ENCODE measurements at places on chromosomes 5 and 9.

DNA sequence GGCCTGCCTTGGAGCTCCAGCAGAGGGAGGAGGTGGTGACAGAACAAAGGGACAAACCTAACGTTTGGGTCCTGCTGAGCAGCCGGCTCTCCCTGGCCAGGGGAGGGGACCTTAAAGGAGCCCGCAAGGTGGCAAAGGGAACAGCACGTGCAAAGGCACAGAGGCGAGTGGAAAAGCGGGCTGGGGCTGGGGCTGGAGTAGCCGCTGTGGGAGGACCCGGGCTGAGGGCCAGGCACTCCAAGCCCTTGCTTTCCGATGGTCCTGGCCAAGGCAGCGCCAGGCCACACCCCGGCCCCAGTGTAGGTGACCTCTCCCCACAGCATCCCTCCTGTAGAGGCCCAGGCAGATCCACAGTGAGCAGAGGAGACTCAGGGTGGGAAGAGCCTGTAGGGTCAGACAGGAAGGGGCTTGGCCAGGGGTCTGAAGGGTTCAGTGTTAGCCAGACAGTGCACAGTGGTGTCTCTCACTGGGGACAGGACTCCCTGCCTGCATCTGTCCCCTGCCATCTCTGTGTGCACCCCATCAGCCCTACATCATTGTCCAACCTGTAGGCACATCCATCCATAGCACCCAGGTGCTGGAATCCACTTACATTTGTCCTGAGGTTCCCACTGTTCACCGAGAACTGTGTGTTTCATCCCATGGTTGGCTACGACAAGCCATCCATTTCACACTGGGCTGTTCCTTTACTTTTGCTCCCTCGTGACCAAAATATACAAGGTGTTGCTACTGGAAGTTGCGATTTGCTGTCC is 77.0 kb downstream of the NEK6 start:
- no peak for DNase-seq

DNA sequence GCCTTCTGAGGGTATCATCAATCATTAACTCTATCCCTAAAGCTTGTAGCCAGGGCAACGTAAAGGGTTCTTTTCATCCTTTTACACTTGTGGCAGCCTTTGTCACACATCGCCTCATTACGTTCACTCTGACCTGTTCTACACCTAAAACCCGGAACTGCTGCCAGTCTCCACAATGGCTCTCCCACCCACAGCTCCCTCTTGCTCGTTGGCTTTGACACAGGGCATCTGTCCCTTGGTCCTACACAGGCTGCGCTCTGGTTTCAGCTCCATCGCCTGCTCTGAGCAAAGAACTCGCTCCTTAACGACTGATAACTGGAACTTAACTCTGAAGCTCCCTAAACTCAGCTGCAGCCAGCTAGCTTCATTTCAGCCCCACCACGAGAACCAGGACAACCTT is 112.8 kb upstream of the CTNND2 start:
- no peak for DNase-seq

DNA sequence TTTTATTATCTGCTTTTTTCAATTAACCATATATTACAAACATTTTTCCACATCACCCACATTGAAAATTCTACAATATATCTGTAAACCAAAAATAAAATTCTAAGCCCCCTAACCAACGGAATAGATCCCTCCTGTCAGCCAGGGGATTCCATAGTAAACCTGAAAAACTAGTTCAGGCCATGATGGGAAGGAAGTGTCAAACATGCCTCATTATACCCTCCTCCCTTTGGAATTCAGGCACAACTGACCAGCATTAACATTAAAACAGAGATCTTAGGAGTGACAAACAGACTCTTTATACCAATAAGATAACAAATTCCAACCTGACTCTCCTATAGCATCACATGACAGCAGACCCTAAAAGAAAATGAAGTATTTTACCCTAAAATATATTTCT is 113.7 kb upstream of the DMRT1 start:
- DNase-seq = no peak

DNA sequence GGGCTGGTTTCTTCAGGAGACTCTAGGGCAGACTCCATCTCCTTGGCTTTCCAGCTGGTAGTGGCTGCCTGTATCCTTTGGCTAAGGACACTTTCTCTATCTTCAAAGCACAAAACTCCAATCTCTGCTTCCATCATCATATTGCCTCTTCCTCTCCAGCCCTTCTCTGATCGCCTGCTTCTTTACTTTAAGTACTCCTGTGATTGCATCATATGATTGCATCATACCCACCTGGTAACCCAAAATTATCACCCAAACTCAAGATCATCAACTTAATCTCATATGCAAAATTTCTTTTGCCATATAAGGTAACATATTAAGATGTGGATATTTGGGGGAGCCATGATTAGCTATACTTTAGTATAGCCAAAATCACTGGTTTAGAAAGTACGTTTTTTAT is 1092.6 kb upstream of the CDH6 start:
- no peak for DNase-seq

GRCh38 chr5:96058084-96058483 is 96.4 kb upstream of the ELL2 start:
- DNase-seq = no peak

DNA sequence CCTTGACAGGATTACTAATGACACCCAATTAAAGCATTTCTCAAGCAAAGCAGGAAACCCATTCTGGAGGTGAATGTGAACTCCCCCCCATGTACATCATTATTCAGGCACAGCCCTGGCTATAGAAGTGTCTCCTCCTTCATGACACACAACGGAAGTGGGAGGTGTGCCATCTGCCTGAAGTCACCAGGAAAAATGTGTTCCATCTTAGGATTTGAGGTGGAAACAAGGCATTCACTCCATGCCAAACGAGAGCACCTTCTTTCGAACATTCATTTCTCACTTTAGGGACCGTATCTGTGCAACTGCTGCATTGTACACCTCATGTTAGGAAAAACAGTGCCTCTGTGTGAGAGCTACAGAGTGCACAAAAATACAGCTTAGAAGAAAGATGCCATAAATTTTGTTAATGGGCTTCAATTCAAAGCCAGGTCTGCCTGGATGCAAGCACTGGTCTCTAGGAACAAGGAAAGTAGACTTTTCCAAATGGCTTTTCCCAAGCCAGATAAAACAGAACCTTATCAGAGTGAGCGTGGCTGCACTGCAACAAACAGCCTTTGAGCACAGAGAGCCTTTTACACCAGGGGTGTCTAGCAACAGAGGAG is 19.4 kb downstream of the GOLM1 start:
- DNase-seq = no peak

- no peak for DNase-seq
Measured at GRCh38 chr5:154213592-154213991, 23.1 kb downstream of the GALNT10 start.

Measured in BE2C (cell line).